Activated T-cell treated with anti-CD3 and anti-CD28 coated beads, Interleukin-2, amount 50 U/mL, for 48 hours (primary cell): ENCODE measurements at places on chromosomes 2 and 18.

GRCh38 chr2:103121106-103121505 is 359.3 kb downstream of the TMEM182 start:
- DNase-seq = no peak

DNA sequence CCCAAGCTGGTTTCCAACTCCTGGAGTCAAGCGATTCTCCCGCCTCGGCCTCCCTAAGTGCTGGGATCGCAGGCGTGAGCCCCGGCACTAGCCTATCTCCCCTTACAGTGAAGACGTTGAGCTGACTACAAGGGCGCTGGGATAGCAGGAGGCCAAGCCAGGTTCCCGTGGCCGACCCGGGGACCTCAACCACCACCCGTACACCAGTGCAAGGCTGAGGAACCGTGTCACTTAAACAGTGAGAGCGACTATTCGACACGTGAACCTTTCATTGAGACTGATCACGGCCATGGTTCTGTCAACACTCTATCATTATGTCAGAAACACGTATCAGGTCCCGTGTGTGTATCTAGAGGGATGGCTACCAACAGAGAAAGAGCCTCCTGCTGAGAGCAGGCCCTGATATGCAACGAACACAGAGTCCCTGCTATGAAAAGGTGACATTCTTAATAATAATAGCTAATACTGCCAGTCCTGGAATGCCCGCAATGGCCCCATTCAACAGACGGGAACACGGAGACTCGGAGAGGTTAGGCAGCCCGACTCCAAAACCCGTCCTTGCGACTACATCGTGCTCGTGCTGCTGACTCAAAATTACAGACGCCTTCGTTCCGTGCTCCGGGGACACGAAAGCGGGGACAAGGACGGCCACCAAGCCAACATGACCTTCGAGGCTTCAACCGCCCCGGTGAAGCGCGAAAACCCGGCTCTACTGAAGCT is 833 bp downstream of the AFG3L2 start:
- no peak for DNase-seq

DNA sequence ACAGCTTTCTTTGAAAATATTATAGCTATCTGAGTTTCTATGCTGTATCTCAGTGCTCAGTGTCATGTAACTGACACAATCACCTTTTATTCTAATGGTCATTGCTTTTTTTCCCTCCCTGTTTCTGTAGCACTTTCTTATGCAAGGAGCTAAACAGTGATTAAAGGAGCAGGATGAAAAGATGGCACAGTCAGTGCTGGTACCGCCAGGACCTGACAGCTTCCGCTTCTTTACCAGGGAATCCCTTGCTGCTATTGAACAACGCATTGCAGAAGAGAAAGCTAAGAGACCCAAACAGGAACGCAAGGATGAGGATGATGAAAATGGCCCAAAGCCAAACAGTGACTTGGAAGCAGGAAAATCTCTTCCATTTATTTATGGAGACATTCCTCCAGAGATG is 56.4 kb downstream of the SCN2A start:
- DNase-seq = no peak

- no peak for DNase-seq
These were observed 1589.1 kb upstream of the ZEB2 start for GRCh38 chr2:146108993-146109392.

- no peak for DNase-seq
These were observed 1736.9 kb upstream of the CELF4 start for GRCh38 chr18:39302481-39302880.
